ENCODE measurements at places on chromosomes 4 and X.
A peak's percentile ranks its signal among the peaks of the same experiment; 100 is the strongest.

GRCh38 chrX:116204932-116205331 lies 34.4 kb downstream of the AGTR2 start:
- DNase-seq: no peak

DNA sequence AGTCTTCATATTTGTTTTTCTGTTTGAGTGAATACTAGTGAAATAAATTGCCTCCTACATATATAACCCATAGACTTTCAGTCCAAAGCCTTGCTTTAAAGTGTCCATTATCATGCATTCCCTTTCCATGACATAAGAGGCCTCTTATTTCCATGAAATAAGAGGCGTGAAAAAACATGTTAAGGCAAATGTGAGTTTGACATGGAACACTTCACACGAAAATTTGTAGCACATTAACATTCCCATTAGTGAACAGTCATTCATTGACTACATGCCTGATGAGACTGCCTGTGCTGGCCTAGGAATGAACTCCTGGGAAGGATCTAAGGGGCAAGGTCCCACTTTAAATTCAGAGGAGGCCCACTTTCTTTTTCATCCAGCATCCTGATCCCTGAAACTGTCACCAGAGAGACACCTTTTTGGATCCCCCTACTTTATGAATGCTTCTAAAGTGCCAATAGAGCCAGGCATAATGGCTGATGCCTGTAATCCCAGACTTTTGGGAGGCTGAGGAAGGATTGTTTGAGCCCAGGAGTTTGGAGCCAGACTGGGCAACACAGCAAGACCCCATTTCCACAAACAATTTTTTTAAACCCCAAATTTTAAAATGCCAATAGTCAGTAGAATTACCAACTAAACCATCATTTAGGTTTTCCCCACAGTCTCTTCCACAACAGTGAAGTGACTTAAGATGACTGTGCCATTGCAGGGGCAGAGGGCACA lies 6.7 kb downstream of the RTL8B start:
- no peak for DNase-seq

- DNase-seq: no peak
Measured at GRCh38 chrX:40996886-40997530, 88.2 kb upstream of the USP9X start.

DNA sequence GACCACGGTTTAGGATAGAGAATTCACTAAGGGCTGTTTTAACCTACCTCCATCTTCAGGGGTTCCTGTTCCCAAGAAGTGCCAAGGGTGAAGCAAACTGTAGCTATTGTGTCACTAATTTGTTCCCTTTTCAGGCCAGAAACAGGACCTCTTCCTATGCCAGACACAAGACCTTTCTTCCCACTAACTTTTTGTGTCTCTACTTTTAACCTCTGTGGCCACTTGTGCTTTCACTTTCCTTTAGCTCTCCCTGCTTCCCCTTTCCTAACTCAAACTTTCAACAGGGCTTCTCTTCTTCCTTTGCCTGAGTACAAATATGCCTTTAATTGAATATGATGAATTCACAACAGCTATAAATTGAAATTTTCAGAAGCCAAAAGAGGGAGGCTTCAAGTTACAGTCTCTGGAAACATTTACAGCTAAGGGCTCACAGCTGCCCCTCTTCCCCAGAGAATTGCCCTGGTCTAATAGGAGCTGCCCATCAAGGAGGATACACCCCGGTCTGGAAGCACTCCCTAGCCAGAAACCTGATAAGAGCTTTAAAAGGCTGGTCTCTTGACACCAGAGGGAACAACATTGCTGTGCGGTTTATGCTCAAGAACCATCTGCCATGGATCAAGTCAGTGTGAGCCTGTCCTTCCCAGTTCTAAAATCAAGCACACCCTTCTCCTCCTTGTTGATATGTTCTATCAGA lies 61.7 kb upstream of the PLS3 start:
- DNase-seq: no peak

DNA sequence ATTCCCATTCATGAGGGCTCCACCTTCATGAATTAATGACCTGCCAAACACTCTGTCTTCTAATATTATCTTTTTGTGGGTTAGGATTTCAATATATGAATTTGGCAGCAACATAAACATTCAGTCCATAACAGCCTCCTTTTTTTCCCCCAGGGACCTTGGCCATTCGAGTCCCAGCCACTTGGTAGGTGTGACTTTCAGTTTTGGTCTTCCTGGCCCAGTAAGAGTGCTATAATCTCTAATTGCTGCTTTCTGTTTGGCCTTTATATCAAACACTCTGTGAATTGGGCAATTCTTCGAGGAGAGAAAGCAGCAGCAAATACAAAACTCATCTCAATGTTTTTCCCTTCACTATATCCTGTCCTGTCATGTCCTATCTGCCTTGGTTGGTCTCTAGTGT lies 12.4 kb upstream of the RADX start:
- DNase-seq: no peak

- peak; percentile 59 for DNase-seq
Measured at GRCh38 chr4:184387351-184387750, 87.0 kb downstream of the IRF2 start.

- no peak for DNase-seq
Measured at GRCh38 chrX:136121788-136122187, 25.5 kb upstream of the FHL1 start.

DNA sequence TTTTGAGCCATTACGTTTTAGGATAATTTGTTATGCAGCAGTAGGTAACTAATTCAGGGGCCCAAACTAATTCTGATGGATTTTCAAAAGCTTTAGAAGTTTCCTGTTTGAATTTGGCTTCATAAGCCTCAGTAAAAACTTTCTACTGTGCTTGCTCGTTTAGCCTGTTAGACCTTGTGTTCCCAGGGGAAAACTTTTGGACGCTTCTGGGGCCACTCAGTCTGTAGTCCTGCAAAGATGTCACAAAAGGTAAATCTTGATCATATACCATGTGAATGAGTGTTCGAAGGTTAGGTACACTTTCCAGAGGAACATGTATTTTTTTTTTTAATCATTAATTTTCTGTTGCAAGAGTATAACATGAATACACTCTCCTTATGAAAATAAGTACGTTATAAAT lies 70.7 kb downstream of the SUPT20HL2 start:
- no peak for DNase-seq

DNA sequence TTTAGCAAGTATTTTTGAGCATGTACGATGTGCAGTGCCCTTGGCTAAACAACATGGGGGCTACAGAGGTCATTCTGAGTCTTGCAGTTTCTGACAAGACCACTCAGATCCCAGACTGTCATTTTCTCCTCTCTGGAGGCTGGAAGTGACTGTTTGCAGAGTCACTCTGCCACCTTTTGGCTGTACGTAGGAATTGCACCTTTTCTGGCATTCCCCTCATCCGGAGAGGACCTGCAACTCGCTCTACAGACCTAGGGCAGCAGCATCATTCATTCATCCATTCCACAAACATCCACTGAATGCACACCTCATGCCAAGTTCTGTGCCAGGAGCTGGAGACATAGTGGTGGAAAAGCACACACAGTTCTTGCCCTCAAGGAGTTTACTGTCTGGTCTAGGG lies 160.4 kb upstream of the GPR101 start:
- no peak for DNase-seq

DNA sequence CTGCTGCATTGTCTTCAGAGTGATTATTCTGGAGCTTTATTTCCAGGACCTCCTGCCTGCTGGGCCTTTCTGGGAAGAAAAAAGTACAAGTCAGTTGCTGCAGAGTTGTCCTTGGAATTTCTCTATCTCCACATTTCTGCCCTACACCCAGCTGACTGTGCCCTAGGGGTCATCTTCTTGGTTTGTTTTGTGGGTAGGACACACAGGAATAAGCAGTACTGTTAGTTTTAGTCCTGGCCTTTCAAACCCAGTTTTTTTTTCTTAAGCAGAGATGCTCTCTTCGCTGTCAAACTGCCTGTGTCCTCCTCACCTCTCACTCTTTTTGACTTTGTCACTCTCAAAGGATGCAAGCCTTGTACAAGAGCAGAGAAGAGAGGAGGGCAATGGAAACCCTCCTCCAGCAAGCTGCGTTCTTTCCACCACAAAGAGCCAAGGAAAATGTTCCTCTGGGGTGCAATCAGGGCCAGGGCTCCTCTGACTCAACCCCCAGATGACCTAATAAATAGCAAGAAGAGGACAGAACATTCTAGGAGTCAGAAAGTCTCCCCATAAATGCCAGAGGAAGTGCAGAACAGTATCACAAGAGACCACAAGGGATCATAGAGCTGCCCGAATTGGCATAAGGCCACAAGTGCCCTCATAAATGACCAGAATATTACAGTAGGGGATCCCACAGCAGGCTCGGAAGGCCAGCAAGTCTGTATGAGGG lies 186.2 kb downstream of the RCHY1 start:
- DNase-seq: no peak

DNA sequence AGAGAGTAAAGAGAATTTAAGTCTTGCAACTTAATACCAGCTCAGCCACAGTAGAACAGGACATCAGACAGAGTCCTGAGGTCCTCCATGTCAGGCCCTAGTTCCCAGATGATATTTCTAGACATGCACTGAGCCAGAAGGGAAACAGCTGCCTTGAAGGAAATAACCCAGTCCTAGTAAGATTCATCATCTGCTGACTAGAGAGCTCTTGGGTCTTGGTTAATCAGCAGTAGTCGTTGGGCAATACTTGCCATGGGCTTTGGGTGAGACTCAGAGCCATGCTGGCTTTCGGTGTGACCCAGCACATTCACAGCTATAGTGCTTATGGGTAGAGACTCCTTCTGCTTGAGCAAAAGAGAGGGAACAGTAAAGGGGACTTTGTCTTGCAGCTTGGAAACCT lies 379.1 kb downstream of the AR start:
- no peak for DNase-seq

GRCh38 chr4:179747218-179747910 lies 2305.1 kb upstream of the AGA start:
- DNase-seq: no peak

DNA sequence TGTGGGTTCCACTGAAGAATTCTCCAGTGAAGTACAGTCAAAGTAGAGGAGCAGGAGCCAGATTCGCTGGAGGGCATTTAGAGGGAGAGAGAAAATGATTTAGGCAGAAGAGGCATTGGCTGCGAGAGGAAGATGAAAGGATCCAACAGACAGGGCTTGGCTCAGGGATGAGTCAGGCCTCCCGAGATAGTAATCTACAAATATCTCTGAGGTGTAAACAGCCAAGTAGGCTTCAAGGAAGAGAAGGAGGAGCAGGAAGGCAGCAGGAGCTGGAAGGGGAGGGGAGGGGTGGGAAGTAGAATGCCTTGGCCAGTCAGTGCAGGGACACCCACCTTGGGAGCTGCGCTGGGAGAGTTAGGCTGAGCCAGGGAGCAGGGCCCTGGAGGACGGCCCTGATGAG lies 55.5 kb downstream of the PJA1 start:
- no peak for DNase-seq

DNA sequence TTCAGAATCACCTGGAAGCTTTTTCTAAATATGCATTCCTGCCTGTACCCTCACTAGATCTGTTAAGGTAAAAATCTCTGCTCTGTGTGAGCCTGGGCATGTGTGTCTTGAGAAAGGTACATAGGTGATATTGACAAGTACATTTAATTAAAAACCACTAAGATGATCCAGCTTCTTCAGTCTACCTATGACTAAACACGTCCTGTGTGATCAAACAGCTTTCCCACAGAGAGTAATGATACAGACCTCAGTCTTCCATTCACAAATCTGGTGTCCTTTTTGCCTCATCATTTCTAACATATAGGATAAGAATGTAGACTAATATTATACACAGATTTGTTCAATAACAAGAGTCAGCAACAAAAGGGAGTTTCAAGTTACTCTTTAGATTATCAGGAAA lies 42.6 kb downstream of the GALNT7 start:
- no peak for DNase-seq

GRCh38 chrX:151982222-151982621 lies 7.7 kb upstream of the GABRE start:
- DNase-seq: no peak

- DNase-seq: no peak
Measured at GRCh38 chrX:153854702-153855101, 24.4 kb upstream of the PDZD4 start.

DNA sequence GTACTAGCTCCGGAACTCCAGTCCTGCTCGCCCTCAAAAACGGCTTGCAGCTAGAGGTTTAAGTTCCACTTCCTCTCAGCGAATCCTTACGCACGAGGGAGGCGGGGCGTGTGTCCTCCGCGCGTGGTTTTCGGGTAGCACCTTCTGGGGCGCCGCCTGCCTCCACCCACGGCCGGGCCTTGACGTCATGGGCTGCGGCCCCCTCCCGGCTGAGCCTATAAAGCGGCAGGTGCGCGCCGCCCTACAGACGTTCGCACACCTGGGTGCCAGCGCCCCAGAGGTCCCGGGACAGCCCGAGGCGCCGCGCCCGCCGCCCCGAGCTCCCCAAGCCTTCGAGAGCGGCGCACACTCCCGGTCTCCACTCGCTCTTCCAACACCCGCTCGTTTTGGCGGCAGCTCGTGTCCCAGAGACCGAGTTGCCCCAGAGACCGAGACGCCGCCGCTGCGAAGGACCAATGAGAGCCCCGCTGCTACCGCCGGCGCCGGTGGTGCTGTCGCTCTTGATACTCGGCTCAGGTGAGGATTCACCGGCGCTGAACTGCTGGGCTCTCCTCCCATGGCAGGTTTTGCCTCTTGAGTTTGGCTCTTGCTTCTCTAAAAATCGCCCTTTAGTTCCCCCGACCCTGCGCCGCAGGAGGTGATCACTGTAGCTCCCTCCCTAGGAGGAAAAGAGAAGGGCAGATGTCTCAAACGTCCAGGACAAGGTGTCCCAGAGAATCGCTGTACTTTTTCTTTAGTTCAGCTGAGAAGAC lies at the start of gene AREG:
TSS of gene AREG (plus strand) at position 246 of the 752 bp plus-strand sequence. CDS start at position 456, 210 bp downstream.
- peak; percentile 90 for DNase-seq

GRCh38 chr4:158624889-158625478 lies 46.7 kb downstream of the C4orf46 start:
- DNase-seq: no peak

GRCh38 chrX:26050099-26050498 lies 88.0 kb upstream of the MAGEB18 start:
- no peak for DNase-seq

GRCh38 chrX:139751053-139751452 lies 43.1 kb upstream of the MCF2 start:
- no peak for DNase-seq

DNA sequence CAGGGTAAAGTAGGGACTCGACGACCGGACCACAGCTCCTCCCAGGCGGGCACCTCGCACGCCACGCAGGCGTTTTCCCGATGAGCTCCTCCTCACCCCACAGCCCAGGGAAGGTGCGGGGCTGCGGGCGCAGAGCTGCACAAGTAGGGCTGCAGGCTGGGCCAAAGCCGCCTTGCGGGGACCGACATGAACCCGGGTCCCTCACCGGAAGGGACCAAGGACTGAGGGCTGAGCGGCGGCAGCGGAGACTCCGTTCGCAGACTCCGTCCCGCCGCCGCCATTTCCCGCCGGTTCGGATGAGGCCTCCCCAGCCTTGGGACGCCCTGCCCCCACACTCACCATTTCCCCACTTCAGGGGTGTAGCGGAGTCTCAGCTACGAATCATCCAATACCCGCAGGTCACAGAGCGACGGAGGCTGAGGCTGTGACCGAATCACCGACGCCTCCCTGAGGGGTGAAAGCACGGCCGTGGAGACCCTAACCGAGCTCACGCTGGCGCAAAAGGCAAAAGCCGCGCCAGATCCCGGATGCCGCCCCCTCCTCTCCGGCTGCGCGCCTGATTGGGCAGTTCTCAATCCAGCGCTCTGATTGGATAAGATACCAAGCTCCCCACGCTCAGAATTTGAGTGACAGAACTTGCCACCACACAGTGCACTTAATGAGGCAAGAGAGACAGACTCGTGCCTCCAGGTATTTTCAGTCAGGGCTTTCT lies at the start of gene ZNF732:
TSS of gene ZNF732 (minus strand) at position 506 of the 712 bp plus-strand sequence. CDS start at position 342, 164 bp downstream.
- no peak for DNase-seq
